ENCODE measurements at places on chromosomes 16 and 17.
A peak's percentile ranks its signal among the peaks of the same experiment; 100 is the strongest.

GRCh38 chr17:76327696-76328095 is 19.6 kb upstream of the QRICH2 start:
- DNase-seq: no peak

DNA sequence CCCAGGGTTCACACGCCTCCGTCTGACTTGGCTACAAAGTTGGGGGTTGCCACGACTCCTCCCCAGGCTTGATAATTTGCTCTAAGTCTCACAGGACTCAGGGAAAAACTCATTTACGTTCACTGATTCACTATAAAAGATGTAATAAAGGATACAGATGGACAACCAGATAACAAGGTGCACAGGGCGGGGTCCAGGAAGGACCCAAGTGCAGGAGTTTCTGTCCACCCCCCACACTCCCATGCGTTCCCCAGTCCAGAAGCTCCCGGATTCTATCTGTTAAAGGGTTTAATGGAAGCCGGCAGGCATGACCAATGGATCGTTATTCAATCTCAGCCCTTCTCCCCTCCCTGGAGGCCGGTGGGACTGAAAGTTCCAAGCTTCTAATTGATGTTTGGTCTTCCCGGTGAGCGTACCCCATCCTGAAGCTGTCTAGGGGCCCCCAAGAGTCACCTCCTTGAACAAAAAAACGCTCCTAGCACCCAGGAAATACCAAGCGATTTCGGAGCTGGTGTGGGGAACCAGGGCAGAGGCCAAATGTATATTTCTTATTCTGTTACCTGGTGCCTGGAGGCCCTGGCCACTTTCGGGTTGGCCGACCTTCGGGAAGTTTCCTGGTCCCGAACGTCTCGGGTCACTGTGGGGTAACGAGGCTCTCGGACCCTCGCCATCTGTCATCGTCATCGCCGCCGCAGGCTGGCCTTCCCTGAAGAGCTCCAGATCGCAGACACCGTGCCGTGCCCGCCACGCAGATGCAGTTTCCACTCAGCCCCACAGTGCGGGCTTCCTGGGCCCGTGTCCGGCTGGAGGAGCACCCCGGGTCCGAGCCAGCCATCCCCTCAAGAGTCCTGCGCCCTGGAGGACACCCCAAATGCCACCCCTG is 13.5 kb upstream of the METRNL start:
- DNase-seq: no peak

DNA sequence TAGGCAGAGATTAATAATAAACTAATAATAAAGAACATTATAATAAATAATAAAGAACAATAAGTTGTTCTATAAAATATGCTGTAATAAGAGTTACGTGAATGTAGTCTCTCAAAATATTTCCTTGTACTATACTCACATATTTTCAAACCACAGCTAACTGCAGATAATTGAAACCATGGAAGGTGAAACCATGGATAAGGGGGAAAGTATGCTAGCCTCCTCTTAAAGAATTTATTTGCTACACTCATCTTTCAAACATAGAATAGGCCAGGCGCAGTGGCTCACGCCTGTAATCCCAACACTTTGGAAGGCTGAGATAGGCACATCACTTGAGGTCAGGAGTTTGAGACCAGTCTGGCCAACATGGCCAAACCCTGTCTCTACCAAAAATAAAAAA is 18.5 kb downstream of the CYTH1 start:
- DNase-seq: no peak

DNA sequence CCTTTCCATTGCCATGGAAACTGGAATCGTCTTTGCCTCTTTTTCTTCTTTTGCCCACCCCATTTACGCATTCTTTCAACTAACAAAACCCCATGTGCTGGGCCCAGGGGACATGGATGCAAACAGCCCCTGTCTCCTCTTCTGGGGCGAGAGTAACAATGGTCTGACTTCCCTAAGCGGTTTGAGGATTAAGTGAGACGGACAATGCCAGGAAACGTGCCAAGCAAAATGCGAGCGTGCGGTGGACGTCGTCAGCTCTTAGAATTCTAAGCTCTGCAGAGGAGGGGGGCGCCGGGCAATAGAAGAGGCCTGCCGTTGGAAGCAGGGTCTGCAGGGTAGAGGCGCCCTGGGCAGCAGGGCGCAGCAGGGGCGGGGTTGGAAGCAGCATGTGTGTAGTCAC is 42.4 kb upstream of the JPH3 start:
- no peak for DNase-seq

DNA sequence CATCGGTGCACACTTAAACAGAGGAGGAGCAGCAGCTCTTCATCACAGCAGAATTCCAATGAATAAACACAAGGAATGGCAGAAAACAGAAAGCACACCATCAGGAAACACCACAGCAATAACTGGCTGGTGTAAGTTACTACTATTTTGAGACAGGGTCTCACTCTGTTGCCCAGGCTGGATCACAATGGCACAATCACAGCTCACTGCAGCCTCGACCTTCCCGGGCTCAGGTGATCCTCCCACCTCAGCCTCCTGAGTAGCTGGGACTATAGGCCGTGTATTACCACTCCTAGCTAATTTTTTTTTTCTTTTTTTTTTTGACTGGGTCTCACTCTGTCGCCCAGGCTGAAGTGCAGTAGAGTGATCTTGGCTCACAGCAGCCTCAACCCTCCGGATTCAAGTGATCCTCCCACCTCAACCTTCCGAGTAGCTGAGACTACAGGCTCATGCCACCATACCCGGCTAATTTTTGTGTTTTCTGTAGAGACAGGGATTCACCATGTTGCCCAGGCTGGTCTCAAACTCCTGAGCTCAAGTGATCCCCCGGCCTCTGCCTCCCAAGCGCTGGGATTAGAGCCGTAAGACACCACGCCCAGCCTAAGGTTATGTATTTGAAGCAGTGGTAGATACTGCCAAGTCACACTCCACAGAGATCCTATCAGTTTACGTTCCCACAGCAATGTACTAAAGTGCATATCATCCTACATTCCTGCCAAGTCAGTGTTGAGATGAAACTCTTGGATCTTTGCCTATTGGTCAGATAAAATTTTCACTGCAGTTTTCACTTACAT is 20.7 kb downstream of the TRAP1 start:
- peak; percentile 61 for DNase-seq

- no peak for DNase-seq
Measured at GRCh38 chr16:8572063-8572918, 18.0 kb downstream of the TMEM114 start.

DNA sequence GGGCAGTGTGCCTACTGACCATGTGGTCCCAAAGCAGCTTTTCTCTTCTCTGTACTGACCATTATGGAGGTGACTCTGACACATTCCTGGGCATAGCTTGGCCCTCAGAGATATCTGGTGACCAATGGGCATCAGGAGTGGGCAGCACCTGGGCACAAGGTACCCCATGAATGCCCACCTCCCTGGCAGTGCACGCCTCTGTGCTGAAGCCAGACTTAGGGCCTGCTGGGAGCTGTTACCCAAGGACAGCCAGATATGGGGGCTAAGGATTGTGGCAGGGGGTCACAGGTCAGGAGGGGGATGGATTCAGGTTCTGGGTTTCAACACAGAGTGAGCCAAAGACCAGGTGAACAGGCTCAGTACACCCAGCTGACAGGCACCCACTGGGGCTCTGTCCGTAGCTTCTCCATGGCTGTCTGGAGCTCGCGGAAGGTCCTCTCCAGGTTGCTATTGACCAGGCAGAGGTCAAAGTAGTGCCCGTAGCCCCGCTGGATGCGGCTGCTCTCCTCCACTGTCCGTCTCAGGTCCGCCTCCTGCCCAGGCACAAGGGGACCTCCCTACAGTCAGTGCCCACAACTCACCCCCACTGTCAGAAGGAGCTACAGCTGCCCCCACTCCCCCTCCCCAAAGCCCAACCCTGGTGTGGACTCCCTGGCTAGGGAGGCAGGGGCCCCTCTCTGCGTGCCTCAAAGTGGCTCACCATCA is 29.7 kb downstream of the MPP2 start:
- no peak for DNase-seq

- DNase-seq: no peak
Measured at GRCh38 chr17:50642722-50643656, 8.3 kb downstream of the ABCC3 start.

DNA sequence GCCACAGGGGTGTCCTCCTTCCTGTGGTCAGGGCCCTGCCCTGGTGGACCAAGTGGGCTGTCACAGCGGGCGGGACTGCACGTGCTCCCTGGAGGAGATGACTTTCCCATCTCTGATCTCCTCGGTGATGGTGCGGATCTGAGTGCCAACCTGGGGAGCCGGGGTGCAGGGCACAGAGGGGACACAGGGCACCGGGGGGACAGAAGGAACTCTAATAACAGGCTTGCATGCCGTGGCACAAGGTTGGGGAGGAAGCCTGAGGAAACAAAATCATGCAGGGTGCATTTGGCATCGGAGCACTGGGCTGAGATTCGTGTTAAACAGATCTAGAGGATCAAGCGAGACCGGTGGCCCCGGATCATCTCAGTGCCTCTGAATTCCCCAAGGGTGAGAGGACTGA is 3.4 kb downstream of the KRT36 start:
- DNase-seq: no peak

DNA sequence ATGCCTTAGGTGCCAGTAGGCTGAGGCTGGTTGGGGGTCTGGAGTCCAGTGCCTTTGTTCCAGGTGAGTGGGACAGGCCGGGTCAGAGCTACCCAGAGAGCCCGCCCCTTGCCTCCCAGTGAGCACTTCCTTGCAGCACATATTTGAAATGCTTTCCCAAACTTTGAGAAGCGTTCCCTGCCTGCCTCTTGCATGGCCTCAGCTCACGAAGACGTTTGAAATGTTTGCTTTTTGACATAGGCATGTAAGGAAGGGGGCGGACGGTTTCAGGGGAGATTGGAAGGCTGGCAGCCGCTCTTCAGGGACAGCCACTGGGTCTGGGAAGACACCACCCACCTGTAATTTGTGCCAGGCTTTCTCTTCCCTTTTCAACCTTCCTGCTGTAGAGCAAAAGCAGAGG is 5.1 kb upstream of the FOXL1 start:
- DNase-seq: no peak

- no peak for DNase-seq
Measured at GRCh38 chr16:11232852-11233726, 22.9 kb downstream of the SOCS1 start.

- no peak for DNase-seq
Measured at GRCh38 chr16:79007614-79008013, 592.9 kb downstream of the MAF start.

DNA sequence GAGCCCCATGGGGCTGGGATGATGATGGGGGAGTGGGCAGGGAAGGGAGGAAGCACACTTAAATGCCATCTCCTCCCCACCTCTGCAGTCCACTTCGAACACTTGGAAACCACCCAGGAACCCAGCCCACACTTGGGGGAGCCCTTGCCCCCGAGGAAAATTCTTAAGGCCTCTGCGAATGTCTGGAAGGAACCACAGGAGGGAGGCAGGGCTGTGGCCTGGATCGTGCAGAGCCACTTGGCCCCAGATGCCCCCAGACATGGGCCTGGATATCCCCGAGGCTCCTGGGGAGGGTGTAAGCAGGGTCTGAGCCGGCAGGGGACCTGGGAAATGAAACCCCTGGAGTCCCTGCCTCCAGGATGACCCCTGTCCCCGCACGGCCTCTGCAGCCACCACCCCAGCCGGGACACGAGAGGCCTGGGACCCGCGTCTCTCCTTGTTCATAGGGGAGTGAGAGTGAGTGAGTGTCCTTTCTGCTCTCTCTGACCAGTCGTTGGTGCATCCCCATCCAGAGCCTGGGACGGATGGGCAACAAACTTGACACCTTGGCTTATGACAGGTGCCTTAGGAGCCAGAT is 11.8 kb upstream of the MTSS2 start:
- DNase-seq: no peak

DNA sequence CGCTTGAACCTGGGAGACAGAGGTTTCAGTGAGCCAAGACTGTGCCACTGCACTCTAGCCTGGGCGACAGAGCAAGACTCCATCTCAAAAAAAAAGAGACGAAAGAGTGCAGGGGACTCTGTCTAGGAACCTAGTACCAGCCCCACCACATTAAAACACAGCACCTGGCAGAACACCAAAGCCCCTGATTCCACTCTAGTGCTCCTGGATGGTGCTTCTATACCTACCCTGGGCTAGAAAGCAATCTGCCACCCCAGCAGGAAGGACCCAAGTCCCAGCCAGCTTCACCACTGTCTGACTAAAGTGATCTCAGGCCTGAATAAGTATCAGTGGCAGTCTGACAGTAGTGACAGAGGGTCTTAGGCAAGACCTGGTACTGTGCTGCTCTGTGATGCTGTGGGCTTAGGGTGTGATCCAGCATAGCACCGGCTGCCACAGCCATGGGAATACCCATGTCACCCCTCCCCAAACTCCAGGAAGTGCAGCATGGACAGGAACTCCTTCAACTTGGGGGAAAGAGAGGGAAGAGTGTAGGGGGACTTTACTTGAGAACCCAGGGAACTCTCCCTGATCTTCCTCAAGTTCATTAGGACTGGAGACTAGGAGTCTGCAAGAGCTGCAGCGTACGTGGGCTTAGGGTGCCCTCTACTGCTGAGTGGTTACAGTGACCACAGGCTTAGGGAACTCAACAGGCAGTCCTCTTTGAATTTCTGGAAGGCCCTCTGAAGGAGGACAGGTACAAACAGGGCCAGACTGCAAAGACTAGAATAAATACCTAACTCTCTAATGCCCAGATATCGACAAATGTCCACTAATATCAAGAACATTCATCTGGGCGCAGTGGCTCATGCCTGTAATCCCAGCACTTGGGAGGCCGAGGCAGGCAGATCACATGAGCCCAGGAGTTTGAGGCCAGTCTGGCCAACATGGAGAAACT is 30.0 kb upstream of the RNF43 start:
- DNase-seq: peak; percentile 71

DNA sequence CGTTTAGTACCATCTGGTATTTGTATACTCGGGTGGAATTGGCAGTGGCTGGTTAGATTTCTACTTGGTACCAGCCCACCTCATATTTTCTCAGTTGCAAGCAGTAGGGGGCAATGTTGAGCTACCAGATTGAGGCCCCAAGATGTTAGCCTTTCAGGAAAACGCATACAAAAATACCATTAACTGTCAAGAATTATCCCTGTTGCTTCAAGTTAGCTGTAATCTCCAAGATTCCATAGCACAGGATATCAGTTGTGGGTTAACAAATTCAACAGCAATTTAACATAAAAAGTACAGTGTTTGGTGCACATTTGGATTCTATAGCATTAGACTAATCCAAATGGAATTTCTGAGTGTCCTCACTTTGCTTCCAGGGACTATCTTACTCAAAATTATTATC is 188.2 kb downstream of the FTO start:
- peak; percentile 78 for DNase-seq

DNA sequence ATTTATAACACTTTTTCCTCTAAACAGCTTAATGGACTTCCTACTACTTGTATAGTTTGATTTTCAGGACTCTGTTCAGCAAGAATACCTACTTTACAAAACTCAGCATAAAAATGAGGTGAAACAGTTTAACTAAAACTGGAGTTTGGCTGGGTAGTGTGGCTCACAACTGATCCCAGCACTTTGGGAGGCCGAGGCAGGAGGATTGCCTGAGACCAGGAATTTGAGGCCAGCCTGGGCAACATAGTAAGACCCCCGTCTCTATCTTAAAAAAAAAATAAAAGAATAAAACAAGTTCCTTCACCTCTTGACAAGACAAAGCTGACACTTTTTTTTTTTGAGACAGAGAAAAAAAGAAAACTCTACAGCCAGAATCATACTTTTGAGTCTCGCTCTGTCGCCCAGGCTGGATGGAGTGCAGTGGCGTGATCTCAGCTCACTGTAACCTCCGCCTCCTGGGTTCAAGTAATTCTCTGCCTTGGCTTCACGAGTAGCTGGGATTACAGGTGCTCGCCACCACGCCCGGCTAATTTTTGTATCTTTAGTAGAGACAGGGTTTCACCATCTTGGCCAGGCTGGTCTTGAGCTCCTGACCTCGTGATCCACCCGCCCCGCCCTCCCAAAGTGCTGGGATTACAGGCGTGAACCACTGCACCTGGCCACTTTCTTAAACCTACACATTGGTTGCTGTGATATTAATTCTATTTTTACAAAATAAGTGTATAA is 2.6 kb downstream of the PDF start:
- no peak for DNase-seq

GRCh38 chr16:77612596-77612995 is 109.7 kb upstream of the NUDT7 start:
- no peak for DNase-seq

Data from LHCN-M2 (cell line).